ENCODE measurements at places on chromosomes 1 and 21. TPM values are rescaled to one million over a fixed set of nuclear protein-coding genes. Genes with fewer than 3 reads are reported as not detected.

The ILDR2 gene
- total RNA-seq, result 5.4 TPM

The XCL1 gene
- 0.32 TPM for total RNA-seq

The TENT5C gene
- total RNA-seq, result 16.5 TPM

DNA sequence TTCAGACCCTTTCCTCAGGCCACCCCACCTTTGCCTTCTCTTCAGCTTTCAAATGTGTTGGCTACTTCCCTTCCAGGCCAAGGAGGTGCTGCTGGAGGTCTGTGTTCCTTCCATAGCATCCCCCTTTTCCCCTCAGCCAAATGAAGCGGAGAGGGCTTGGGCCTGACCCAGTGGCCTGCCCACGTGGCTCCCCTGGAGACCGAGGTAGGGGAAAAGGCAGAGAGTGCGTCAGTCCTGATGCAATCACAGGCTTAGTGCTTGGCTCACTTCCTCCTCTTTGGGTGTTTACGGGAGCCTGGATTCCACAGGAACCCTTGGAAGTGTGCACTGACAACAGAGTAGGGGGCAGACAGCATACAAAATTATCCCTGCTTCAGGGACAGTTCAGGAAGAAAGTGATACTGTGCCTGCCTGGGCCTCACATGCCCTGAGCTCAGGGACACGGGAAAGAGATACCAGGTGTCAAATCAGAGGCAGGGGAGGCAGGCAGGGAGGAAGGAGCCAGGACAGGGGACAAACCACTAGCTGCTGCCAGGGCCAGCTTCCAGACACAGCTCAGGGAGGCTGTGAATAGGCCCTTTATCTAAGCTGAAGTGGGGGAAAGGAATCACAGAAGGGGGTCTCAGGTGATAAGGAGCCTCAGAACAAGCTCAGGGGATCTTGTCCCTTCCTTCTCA is 16.6 kb upstream of the PTP4A2 start:
- peak; percentile 82 for DNase-seq
- H3K4me3 ChIP-seq, result no peak overlapping the region
- H3K27ac ChIP-seq, result peak overlapping the region; percentile 87
- H3K4me1 ChIP-seq, result peaks cover 24% of the 10 kb centered on the region
- H3K36me3 ChIP-seq, result no peaks in the 10 kb centered on the region
- H3K27me3 ChIP-seq, result no peaks in the 10 kb centered on the region

- no peaks in the 10 kb centered on the region for H3K27me3 ChIP-seq
- peak overlapping the region; percentile 70 for H3K27ac ChIP-seq
- no peak overlapping the region for H3K4me3 ChIP-seq
These were observed 9.6 kb upstream of the POU2F1 start for GRCh38 chr1:167210966-167211674.

The PTGER3 gene
- 4.8 TPM for total RNA-seq

GRCh38 chr21:18522181-18522972 is 118.8 kb upstream of the TMPRSS15 start:
- no peaks in the 10 kb centered on the region for H3K27me3 ChIP-seq
- no peaks in the 10 kb centered on the region for H3K4me1 ChIP-seq
- no peak for DNase-seq
- no peak overlapping the region for H3K4me3 ChIP-seq
- H3K36me3 ChIP-seq, result no peaks in the 10 kb centered on the region
- no peak overlapping the region for H3K27ac ChIP-seq

DNA sequence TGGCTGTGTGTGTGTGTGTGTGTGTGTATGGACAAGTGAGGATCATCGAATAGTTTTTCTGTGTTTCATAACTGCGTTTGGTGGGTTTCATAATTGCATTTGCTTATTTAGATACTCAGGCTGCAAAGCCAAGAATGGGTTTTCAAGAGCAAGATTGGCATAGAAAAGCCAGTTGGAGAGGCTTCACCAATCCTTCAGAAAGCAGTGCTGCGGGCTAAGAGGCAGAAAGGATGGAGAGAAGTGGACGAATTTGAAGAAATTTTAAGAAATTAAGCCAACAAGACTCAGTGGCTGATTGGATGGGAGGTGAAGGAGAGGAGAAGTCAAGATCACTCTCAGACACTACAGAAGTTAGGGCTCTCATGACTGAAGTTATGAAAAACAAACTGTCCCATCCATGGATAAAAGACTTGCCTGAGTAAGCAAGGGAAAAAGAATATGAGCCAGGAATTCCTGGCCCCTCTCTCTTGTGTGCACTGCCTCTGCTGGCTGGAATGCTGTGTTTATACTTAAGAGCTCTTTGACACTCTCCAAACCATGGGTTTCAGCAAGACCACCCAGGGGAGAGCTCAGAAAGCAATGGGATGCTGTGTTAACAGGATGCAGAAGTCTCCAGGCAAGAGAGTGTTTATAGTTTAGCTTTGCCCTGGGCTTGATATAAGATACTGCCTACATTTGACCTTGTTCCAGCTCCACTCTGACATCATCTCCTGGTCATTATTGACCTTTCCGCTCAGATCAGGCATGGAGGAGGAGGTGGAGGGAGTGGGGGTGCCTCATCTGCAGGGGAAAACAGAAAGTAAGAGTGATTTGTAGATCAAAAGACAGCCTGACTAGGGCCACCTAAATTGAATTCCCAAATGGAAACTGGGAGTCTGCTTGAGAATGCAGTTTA is 232.0 kb upstream of the PLXNA2 start:
- peak overlapping the region; percentile 41 for H3K27ac ChIP-seq
- no peaks in the 10 kb centered on the region for H3K27me3 ChIP-seq
- H3K4me3 ChIP-seq, result no peak overlapping the region
- H3K36me3 ChIP-seq, result no peaks in the 10 kb centered on the region
- H3K4me1 ChIP-seq, result no peaks in the 10 kb centered on the region
- no peak for DNase-seq

DNA sequence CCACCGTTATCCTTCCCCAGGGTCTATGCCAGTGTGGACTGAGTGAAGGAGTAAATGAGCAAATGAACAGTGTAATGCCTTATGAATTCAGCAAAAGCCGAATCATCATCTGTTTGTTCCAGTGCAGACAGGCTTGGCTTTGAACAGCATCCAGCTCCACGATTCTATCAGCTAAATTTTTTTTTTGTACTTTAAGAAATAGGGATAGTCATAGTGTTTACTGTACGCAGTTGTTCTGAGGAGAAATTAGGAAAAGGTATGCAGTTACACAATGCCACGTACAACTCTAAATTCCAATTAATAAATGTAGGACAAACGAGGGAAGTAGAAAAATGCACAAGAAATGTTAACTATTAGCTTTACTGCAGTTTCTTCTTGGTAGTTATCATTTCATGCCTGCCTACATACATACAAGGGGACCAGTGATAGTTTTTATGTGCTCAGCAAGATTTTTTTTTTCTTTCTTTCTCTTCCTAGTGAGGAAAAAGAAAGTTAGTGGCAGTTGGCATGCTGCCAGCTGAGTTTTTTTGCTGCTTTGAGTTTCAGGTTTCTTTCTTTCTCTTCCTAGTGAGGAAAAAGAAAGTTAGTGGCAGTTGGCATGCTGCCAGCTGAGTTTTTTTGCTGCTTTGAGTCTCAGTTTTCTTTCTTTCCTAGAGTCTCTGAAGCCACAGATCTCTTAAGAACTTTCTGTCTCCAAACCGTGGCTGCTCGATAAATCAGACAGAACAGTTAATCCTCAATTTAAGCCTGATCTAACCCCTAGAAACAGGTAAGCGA is at the start of gene IFI44L:
Gene IFI44L, plus strand, starts transcription at position 646 of the 777 bp plus-strand sequence. CDS start 7,468 bp downstream, outside the sequence.
- H3K27ac ChIP-seq, result peak within 1 kb of the TSS; percentile 47
- peak; percentile 34 for DNase-seq
- peak within 1 kb of the TSS; percentile 7 for H3K4me3 ChIP-seq
- H3K36me3 ChIP-seq, result no peaks in the 10 kb centered on the region

- peaks cover 31% of the 10 kb centered on the region for H3K4me1 ChIP-seq
- H3K36me3 ChIP-seq, result no peaks in the 10 kb centered on the region
- DNase-seq, result peak; percentile 55
- no peaks in the 10 kb centered on the region for H3K27me3 ChIP-seq
These were observed 64.4 kb downstream of the GADD45A start for GRCh38 chr1:67749263-67749843.

GRCh38 chr1:96509339-96509738 is 212.2 kb upstream of the PTBP2 start:
- H3K4me3 ChIP-seq, result no peak overlapping the region
- H3K36me3 ChIP-seq, result no peaks in the 10 kb centered on the region
- H3K27ac ChIP-seq, result no peak overlapping the region

- no peak overlapping the region for H3K4me3 ChIP-seq
- DNase-seq, result no peak
- no peaks in the 10 kb centered on the region for H3K4me1 ChIP-seq
- H3K27me3 ChIP-seq, result peaks cover 14% of the 10 kb centered on the region
- H3K27ac ChIP-seq, result no peak overlapping the region
These were observed 78.8 kb upstream of the KLHDC7A start for GRCh38 chr1:18401921-18402320.

The FBXO2 gene
- 3.7 TPM for total RNA-seq

DNA sequence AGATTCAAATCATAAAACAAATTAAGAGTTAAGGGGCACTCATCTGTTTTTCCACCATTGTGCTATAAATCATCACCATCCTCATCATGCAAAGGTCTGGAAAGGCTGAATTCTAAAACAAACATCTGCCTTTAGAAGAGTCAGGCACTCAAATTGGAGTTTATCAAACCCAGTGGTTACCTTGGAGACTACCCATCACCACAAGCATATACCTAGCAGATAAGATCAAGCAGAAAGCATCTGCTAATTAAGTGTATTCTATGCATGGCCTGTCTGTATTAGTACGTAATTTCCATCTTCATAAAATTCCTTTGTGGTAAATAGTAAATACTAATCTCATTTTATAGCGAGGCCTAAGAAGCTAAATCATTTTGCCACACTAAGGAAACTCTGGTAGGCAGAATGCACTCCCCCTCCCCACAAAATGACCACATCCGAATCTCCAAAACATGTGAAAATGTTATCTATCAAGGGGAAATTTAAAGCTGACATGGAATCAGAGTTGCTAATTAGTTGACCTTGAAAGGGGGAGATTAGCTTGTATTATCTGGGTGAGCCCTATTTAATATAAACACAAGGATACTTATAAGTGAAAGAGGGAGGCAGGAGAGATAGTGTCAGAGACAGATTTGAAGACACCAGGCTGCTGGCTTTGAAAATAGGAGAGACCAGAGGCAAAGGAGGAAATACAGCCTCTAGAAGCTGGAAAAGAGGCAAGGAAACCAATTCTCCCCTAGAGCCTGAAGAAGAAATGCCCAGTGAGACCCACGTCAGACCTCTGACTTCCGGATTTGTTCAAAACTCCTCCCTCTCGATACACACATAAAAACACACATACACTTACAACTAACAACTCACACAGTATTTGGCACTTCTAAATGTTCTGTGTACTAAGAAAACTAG is 23.2 kb downstream of the ARID4B start:
- no peaks in the 10 kb centered on the region for H3K27me3 ChIP-seq
- H3K27ac ChIP-seq, result no peak overlapping the region
- peaks cover 11% of the 10 kb centered on the region for H3K4me1 ChIP-seq
- no peak overlapping the region for H3K4me3 ChIP-seq
- DNase-seq, result no peak
- H3K36me3 ChIP-seq, result no peaks in the 10 kb centered on the region

- no peak overlapping the region for H3K27ac ChIP-seq
- H3K27me3 ChIP-seq, result no peaks in the 10 kb centered on the region
- no peaks in the 10 kb centered on the region for H3K4me1 ChIP-seq
- no peak overlapping the region for H3K4me3 ChIP-seq
- DNase-seq, result no peak
- H3K36me3 ChIP-seq, result no peaks in the 10 kb centered on the region
These were observed 37.6 kb upstream of the KRTAP19-8 start for GRCh38 chr21:31075848-31076247.

The LDLRAD2 gene
- total RNA-seq, result not detected

The KIAA0040 gene
- total RNA-seq, result 22.5 TPM

DNA sequence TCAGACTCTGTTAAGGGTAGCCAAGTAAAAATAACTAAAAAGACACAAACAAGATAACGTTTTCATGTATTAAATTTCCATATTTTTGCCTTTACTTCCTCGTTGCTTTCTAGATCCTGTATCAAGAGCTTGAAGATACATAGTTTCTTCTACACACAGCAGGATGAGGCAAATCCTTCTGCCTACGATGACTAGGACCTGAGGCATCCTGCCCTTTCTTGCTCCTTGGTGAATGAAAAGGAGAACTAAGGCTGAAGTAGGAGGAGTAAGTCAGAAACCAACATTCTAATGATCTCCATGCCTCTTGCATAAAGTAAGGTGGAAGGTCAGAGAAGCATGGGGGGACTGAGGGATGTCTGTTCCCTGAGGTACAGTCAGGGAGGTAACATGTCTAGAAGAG is 102.6 kb downstream of the GPATCH2 start:
- H3K4me1 ChIP-seq, result no peaks in the 10 kb centered on the region
- no peaks in the 10 kb centered on the region for H3K27me3 ChIP-seq
- H3K27ac ChIP-seq, result no peak overlapping the region
- H3K4me3 ChIP-seq, result no peak overlapping the region

- no peaks in the 10 kb centered on the region for H3K36me3 ChIP-seq
- DNase-seq, result no peak
- no peaks in the 10 kb centered on the region for H3K27me3 ChIP-seq
- H3K27ac ChIP-seq, result no peak overlapping the region
These were observed 69.0 kb downstream of the DDR2 start for GRCh38 chr1:162701286-162701685.

DNA sequence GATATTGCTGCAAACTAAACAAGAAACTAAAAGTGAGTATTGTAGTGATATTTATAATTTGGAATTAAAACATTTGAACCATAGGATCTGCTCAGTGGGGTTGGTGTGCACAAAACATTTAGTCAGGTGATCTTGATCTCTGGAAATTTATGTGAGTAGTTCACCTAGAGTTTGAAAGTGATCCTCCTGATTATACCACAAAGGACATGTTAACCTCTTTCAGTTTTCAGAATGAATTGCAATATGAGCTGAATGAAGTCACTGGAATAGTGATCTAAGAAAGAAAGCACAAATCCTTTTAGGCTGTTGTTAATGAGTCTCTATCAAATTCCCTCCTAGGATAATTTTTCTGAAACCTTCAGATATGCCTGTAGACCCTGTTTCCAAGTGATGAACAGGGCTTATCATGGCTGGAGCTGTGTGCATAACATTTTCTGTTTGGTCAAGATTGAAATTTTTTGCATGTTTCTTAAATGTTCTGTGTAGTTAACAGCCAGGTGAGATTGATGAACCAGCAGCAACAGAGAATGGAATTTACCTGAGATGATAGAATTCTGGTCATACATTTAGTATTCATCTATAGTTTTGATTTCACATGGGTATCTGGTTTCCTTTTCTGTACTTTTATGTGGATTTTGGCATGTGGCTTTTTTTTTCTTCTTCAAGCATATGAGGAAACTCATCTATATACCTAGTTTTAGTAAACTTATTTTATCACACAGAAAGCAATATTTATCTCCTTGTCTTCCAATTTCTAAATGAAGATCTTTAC is 25.5 kb downstream of the CDC14A start:
- no peak for DNase-seq
- H3K4me1 ChIP-seq, result no peaks in the 10 kb centered on the region
- H3K27me3 ChIP-seq, result no peaks in the 10 kb centered on the region
- H3K4me3 ChIP-seq, result no peak overlapping the region

The TMEM200B gene
- total RNA-seq, result 3.4 TPM

The IL19 gene
- not detected for total RNA-seq

DNA sequence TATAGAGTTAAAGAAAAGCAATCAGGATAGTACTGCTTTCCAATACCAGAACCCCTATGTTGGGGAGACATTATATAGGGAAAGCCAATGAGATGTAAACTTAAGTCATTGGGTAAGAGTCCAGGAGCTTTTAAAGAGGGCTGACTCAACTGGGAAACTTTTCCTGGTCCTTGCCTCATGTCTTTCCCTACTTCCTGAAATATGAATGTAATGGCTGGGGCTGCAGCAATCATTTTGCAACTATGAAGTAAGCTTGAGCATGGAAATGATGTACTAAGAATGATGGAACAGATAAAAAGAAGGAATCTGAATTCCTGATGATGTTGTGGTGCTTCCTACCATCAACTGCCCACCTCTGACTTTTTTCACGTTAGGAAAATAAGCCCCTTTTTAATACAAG is 55.7 kb downstream of the WDR3 start:
- H3K27ac ChIP-seq, result no peak overlapping the region
- no peaks in the 10 kb centered on the region for H3K27me3 ChIP-seq
- H3K36me3 ChIP-seq, result no peaks in the 10 kb centered on the region
- H3K4me3 ChIP-seq, result no peak overlapping the region
- no peak for DNase-seq
- no peaks in the 10 kb centered on the region for H3K4me1 ChIP-seq

All from transverse colon (tissue), 4 donors.